ENCODE measurements at places on chromosomes 3 and 15.

- DNase-seq: no peak
- no peak overlapping the region for H3K4me3 ChIP-seq
- no peaks in the 10 kb centered on the region for H3K4me1 ChIP-seq
- no peaks in the 10 kb centered on the region for H3K36me3 ChIP-seq
- no peaks in the 10 kb centered on the region for H3K27me3 ChIP-seq
These were observed 22.2 kb downstream of the CFAP20DC start for GRCh38 chr3:59027607-59028006.

DNA sequence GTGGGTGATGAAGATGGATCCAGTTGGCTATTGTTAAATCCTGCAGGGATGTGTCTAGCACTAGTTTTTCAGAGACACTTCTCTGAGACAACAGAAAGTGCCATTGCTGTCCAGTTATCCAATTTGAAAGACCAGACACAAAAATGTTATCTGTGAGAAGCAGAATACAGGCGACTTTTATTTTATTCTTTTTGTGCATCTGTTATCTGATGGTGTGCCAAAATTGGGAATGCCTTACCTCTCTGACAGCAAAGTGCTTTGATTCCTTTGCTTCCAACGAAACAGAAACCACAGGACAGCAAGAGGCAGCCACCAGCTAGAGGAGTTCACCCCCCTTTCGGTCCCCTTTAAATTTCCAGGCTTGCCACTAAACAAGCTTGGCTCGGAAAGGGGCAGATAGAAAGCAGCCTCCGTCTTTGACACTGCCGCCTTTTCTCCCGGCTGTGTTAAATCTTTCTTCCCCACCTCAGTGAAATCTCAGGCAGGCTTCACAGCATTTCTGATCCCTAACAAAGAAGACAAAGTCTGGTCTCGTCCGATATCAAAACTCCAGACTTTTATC lies 17.7 kb upstream of the PRR20G start:
- no peaks in the 10 kb centered on the region for H3K4me1 ChIP-seq
- H3K4me3 ChIP-seq: no peak overlapping the region
- no peak for DNase-seq

DNA sequence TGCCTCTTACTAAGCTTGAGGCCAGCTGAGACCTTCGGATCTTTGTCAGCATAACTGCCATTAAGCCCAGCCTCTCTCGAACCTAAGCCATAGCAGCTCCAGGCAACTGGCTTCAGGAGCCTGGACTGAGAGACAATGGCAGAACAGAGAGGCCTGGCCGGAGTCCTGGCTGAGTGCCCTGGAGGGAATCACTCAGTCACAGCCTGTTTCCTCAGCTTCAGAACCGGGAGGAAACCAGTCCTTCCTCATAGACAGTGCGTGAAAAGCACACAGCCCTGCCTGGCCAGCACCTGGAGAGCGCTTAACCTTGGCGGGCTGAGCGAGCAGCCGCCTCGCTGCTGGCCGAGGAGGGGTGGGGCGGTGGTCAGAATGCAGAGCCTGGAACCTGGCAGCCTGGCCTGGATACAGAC lies 21.6 kb downstream of the RNU5B-1 start:
- no peaks in the 10 kb centered on the region for H3K4me1 ChIP-seq
- H3K27ac ChIP-seq: no peak overlapping the region
- no peak overlapping the region for H3K4me3 ChIP-seq
- H3K27me3 ChIP-seq: no peaks in the 10 kb centered on the region
- H3K36me3 ChIP-seq: no peaks in the 10 kb centered on the region

DNA sequence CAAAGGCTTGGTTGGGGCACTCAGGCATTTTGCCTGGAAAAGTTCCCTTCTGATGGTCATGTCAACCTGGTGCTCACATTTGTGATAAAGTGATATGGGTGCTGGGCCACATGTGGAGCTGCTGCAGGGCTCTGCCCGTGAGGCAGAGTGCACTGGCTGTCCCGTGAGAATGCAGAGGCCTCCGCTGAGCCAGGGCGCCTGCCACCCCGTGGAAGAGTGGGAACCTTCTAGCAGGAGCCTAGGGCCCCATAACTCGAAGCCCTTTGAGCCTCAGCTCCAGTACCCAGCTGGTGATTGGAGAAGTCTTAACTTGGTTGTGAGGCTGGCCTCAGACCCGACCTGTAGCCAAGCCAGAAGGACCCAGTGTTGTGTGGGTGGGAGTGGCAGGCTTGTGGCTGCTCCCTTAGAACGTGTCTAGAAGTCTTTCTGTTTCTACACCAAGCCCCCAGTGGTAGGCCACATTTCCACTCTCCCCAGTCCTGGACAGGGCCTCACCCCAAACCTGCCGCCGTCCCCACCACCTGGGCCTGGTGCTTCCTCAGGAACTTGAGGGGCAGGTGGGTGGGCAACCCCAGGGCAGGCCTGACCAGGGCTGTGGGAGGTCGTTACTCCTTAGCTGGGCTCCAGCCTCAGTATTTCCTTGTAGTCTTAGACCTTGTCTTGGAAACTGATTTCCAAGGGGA lies 19.7 kb downstream of the SEC61A1 start:
- no peaks in the 10 kb centered on the region for H3K27me3 ChIP-seq
- peaks cover 15% of the 10 kb centered on the region for H3K4me1 ChIP-seq
- H3K4me3 ChIP-seq: no peak overlapping the region
- DNase-seq: no peak

- no peak for DNase-seq
- H3K36me3 ChIP-seq: no peaks in the 10 kb centered on the region
- H3K4me3 ChIP-seq: no peak overlapping the region
- H3K27ac ChIP-seq: no peak overlapping the region
- no peaks in the 10 kb centered on the region for H3K27me3 ChIP-seq
- H3K4me1 ChIP-seq: no peaks in the 10 kb centered on the region
These were observed 10.5 kb upstream of the TM4SF18 start for GRCh38 chr3:149343951-149344350.

- H3K4me1 ChIP-seq: no peaks in the 10 kb centered on the region
- H3K27ac ChIP-seq: no peak overlapping the region
- no peak for DNase-seq
- no peaks in the 10 kb centered on the region for H3K36me3 ChIP-seq
These were observed 115.4 kb downstream of the IGF2BP2 start for GRCh38 chr3:185709251-185709955.

GRCh38 chr15:59491062-59491461 lies 53.1 kb downstream of the FAM81A start:
- H3K36me3 ChIP-seq: no peaks in the 10 kb centered on the region
- no peak overlapping the region for H3K27ac ChIP-seq
- no peaks in the 10 kb centered on the region for H3K27me3 ChIP-seq
- H3K4me1 ChIP-seq: no peaks in the 10 kb centered on the region

DNA sequence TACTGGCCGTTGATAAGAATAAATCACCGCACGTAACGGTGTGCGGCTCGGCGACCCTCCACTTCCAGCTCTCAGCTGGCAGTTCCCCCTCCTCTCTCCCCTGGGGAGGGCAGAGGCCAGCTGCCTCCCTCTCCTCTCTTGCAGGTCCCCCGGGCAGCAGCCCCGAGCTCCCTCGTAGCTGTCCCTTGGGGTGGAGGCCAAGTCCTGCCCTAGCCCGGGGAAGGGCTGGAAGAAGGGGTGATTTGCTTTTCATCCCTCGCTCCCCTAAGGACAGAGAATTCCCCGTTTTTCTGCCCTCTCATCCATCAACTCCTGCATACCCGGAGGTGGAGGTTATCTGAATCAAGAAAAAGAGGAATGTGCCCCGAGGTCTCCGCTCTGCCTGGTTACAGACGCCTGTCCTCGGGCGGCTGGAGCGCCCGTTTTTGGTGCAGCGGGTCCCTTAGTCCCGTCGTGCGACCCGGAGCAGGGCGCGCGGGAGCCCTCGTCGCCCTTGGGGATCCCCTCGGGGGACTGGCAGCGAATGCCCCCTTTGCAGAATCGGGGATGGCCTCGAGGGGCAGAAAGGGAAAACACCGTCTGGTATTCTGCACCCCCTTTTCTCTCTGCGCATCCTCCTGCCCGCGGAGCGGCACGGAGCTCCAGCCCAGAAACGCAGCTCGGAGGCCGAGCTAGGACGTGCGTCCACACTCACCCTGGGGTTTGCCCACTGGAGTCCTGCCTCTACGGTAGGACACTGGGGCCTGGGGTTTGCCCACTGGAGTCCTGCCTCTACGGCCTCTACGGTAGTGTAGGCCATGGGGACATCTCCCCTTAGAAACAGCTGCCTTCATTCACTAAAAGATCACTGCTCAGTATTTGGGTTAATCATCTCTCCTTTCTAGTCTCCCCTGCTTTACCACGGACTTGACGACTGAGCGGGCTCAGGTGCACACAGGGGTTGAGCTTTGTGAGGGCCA lies 2.2 kb downstream of the PTPRG start:
- no peak for DNase-seq
- H3K4me3 ChIP-seq: no peak overlapping the region
- peaks cover 4% of the 10 kb centered on the region for H3K4me1 ChIP-seq
- no peaks in the 10 kb centered on the region for H3K36me3 ChIP-seq
- no peak overlapping the region for H3K27ac ChIP-seq

- DNase-seq: no peak
- no peaks in the 10 kb centered on the region for H3K36me3 ChIP-seq
- H3K4me3 ChIP-seq: no peak overlapping the region
- H3K27me3 ChIP-seq: no peaks in the 10 kb centered on the region
These were observed 5.5 kb downstream of the TAGLN3 start for GRCh38 chr3:112004187-112004586.

DNA sequence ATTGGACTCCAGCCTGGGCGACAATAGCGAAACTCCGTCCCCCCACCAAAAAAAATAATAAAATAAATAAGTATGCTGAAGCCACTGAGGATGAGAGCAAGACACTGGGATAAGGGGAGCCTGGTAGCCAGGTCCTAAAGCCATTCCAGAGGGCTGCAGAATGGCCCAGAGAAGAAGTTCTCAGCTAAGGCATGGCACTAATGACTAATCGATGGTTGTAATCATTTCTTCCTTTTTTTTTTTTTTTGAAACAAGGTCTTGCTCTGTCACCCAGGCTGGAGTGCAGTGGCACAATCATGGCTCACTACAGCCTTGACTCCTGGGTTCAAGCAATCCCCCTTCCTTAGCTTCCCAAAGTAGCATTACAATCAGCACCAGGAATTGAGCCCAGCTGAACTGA lies 25.6 kb upstream of the ZNF774 start:
- no peak overlapping the region for H3K27ac ChIP-seq
- H3K4me3 ChIP-seq: no peak overlapping the region
- no peak for DNase-seq
- H3K4me1 ChIP-seq: no peaks in the 10 kb centered on the region
- no peaks in the 10 kb centered on the region for H3K27me3 ChIP-seq

DNA sequence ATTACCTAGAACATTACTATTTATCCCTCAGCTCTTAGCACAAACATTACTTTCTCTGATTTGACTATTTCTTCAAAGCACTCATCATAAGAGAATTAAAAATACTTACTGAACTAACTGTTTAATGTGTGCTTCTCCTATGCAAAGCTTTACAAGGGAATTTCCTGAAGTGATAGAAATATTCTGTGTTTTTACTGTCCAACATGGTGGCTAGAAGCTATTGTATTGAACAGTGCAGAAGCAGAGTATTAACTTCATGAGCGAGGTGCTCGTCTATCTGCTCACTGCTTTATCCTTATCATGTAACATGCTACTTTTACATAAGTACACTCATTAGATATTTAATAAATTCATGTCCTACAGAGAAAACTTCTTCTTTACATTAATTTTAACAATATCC lies 239.1 kb downstream of the ISL2 start:
- no peak for DNase-seq
- H3K27ac ChIP-seq: no peak overlapping the region
- no peaks in the 10 kb centered on the region for H3K4me1 ChIP-seq
- no peak overlapping the region for H3K4me3 ChIP-seq
- no peaks in the 10 kb centered on the region for H3K36me3 ChIP-seq
- no peaks in the 10 kb centered on the region for H3K27me3 ChIP-seq

DNA sequence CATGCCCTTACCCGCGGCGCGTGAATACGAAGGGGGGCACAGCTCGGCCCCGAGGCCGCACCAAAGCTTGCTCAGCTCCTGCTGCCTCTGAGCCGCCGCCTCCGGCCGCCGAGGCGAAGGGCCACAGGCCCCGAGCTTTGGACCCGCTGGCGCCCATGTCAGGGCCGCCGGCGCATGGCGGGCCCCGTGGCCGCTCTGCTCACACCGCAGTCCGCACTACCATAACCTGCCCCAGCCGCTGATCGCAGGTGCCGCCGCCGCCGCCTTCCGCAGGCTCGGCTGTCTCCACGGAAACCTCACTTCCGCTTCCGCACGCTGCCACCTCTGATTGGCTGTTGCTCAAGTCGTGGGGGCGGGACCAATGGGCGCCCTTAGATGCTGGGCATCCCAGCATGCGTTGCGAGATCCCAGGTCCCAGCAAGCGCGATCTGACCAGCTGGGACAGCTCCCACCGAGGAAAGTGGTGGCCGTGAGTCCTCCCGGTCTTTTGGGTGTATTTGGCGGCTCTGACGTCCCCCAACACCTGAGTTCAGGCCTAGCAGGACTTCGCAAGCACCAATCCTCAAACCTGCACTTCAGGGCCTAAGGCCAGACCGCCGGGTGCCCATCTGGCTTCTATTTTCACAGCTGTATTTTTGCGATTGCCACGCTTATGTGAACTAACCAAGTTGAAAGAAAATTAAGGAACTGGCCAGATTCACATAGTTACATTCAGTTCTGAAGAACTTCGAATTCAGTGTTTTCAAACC lies at the start of gene TUSC2:
TUSC2 (minus strand) TSS at position 281 of the 749 bp plus-strand sequence; CDS start at position 157, 124 bp downstream.
- H3K4me1 ChIP-seq: peaks cover 22% of the 10 kb centered on the region
- peak; percentile 96 for DNase-seq
- H3K27me3 ChIP-seq: no peaks in the 10 kb centered on the region
- H3K4me3 ChIP-seq: peak within 1 kb of the TSS; percentile 91

DNA sequence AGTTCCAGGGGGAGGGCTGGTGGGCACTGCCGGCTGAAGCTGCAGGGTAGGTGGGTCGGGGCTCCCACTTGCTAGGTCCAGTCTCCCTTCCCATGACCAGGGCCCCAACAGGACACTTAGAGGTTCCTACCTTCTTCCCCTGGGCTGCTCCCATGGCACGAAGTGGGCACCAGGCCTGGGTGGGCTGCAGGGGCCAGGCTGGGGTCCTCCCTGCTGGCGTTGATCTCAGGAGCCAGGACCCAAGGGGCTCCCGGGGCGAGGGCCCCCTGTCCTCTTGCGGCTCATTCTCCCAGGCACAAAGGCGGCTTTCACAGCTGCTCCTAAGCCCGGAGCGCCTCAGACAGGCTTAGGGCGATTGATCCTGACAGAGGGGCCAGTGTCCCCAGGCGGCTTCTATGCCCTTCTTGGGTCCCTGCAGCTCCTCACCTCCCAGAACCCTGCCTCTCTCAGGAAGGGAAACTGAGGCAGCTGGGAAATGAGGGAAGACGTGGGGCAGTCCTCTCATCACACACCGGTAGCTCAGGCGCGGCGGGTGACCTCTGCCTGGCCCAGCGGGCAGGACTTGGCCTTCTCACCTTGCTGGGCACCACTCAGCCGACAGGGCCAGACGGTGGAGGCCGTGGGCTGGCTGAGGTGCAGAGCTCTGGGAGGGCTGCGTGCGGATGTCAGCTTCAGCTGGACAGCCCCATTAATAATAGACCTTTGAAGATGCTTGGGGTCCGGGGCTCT lies 39.6 kb downstream of the FAM3D start:
- no peak for DNase-seq
- H3K27ac ChIP-seq: no peak overlapping the region
- H3K4me3 ChIP-seq: no peak overlapping the region
- no peaks in the 10 kb centered on the region for H3K36me3 ChIP-seq
- H3K27me3 ChIP-seq: no peaks in the 10 kb centered on the region

Data from CD4-positive, alpha-beta memory T cell (primary cell).